Stimulated activated CD4-positive, alpha-beta T cell treated with anti-CD3 and anti-CD28 coated beads, Interleukin-1b, Interleukin-23, amount 100 ng/mL, for 1 hour (primary cell): ENCODE measurements at places on chromosomes 5 and 9.

GRCh38 chr5:158451203-158451992, 592.5 kb upstream of the CLINT1 start:
- no peak for DNase-seq

DNA sequence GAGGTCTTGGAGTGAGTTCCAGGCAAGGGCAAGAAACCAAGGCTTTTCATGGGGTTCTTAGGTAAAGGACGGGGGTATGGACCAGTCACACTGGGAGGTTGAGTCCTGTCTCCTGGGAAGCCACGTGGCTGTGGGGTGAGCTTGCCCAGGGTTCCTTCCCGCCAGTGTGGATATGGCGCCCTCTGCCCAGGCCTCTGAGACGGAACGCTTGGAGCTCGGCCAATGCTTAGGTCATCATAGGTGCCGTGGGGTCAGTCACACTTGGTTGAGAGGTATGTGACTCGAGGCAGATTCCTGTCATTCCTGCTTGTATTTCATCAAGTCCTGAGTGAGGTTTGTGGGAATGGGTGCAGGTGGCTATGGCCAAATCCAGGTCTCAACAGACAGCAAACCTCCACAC, 46.2 kb downstream of the TENT4A start:
- no peak for DNase-seq

DNA sequence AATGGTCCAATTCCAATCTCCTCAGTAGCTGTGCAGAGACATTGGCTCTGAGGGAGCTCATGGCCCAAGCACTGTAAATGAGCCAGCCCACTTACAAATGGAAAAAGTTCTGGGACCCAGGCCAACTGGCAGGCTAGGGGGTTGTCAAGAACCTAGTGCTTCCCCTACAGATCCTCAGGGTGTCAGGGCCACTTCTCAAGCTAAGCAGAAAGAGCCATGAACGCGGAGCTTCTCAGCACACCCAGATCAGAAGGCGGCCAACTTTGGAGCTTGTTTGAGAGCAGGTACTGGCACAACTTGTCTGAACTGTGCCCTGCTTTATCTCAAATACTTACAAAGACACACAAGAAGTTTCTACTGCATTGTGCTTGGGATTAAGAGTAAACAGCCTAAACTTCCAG, 17.5 kb downstream of the TLE1 start:
- DNase-seq, result no peak

DNA sequence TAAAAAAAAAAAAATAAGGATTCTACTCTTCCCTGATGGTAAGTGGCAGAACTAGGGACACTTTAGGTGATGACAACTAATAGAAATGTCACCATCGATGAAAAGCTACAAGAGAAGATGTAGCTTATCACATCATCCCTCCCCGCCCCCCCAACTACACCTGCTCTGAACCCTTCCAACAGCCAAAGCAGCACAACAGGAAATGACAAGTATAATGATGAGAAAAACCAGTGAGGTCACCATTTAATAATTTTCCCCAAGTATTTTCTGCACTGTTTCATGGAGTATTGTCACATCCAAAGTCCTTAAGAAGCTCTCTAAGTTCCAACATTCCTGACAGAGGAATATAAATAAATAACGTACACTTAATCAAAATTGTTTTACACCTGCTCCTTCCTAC, 221.4 kb downstream of the EFNA5 start:
- DNase-seq, result no peak

DNA sequence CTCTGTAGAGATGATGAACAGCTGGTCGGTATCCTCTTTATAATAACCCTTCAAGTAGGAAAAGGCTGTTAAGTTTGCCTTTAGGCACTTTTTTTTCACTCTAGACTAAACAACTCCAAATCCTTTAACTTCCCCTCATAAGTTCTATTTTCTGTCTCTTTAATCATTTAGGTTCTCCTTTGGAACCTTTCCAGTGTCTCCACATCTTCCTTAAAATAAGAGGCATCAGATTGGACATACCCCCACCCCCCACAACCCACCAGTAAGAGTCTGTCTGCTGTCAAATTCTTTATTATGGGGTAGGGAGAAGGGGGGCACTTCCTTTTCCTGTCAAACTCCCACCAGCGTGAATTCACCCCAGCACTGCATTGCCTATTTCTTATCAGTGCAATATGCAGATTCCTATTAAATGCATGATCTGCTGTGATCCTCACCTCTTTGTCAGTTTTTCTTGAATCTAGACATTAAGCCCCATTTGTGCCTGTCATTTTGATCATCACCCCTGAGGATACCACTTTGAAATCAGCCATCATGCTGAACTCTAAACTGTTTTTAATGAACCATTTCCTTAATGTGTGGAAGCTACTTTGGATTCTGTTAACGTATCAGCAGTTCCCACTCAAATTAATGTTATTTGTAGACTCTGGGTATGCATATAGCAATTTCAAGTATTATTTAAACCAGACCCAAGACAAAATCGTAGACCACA, 212.2 kb downstream of the PDZD2 start:
- DNase-seq, result no peak

- no peak for DNase-seq
Observed at GRCh38 chr5:110346893-110347358, 379.5 kb downstream of the TMEM232 start.

GRCh38 chr9:130194378-130194932, 22.3 kb downstream of the NCS1 start:
- no peak for DNase-seq

DNA sequence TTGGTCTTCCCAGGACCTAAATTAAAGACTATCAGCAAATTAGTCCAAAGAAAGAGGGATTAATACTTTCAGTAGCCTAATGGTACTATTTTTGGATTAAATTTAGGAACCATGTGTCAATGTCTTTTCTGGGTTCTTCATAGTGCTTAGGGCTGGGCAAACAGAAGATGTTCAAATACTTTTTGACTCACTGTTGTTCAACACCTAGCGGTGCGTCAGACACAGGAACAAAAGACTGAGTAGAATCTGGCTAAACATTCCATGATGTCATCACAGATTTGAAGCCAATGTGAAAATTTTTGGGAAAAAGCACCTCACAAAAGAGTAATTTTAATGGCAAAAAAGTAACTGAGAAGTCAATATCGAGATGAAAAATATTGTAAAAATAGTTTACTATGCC, 544.4 kb downstream of the EFNA5 start:
- no peak for DNase-seq

DNA sequence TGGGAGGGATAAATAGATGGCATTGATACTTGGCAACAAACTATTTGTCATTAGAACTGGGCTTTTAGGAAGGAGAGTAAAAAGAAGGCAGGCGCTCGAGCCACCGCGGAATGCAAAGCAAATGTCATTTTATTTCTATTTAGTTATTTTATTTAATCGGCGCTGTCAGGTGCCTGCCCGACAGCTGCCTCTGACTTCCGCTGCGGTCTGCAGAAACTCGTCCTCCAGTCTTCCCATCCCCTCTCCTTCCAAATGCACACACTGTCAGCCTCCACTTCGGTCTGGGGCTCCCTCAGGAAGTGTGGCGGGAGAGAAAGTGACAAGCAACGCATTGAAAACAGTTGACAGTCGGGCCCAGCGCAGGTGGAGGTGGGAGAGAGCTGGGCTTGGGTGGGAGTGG, 29.3 kb downstream of the ASS1 start:
- DNase-seq, result no peak
